Neural progenitor cell (in vitro differentiated cells): ENCODE measurements at places on chromosomes 4 and X.

DNA sequence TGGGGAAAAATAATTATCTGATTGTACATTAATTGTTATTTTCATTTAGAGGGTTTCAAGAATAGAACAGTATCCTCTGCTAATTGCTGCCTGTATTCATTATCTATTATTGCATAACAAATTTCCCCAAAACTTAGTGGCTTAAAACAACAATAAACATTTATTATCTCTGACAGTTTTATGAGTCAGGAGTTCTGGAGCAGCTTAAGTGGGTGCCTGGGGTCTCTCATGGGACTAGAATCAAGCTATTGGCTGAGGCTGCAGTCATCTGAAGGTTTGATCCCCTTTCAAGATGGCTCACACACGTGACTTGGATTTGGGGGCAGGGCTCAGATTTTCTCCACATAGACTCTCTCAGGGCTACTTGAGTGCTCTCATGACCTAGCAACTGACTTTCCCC lies 98.1 kb upstream of the JADE1 start:
- no peak for DNase-seq

- no peak for DNase-seq
These were observed 156.3 kb upstream of the VEGFC start for GRCh38 chr4:176949029-176949428.

- no peak for DNase-seq
These were observed 97.1 kb downstream of the JADE1 start for GRCh38 chr4:128906581-128906980.

GRCh38 chr4:164768516-164768915 lies 14.6 kb downstream of the SMIM31 start:
- no peak for DNase-seq

- no peak for DNase-seq
These were observed 21.1 kb upstream of the TMEM255A start for GRCh38 chrX:120332394-120332793.

- no peak for DNase-seq
These were observed 5.5 kb upstream of the IL15 start for GRCh38 chr4:141630854-141631253.

- no peak for DNase-seq
These were observed 151.6 kb downstream of the PALLD start for GRCh38 chr4:168648494-168648893.
